ENCODE measurements at places on chromosomes 6 and 20. TPM values are rescaled to one million over a fixed set of nuclear protein-coding genes. Genes with fewer than 3 reads are reported as not detected.

GRCh38 chr6:156395276-156395675, 381.9 kb upstream of the ARID1B start:
- no peaks in the 10 kb centered on the region for H3K4me1 ChIP-seq
- no peak for DNase-seq
- H3K4me3 ChIP-seq: no peak overlapping the region
- H3K27ac ChIP-seq: no peak overlapping the region
- H3K27me3 ChIP-seq: no peaks in the 10 kb centered on the region

Gene PLCB4
- total RNA-seq: 15.0 TPM

DNA sequence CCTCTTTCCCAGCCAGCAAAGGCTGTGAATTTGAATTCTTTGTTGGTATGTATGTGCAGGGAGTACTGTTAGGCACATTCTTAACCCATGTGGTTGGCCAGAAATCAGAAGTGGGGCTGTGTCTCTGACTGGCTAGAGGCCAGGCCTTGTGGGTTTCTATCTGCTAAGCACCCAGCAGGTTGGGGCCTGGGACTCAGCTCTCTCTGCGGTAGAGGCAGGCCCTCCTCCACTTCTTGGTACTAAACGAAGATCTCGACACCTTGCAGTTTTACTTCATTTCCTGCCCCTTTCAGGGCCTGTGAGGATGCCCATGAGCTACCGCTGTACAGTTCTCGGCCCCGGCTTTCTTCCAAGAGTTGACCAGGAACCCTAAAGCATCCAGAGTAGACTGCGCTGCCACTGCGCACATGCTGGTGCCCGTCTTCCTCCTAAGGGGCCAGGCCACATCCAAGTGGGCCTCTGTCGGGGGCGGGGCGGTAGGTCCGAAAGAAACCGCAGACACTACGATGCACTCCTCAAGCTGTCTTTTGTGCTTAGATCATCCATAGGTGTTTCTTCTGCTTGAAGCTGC, 51.1 kb downstream of the TCP11 start:
- H3K27me3 ChIP-seq: no peaks in the 10 kb centered on the region
- H3K36me3 ChIP-seq: no peaks in the 10 kb centered on the region
- H3K27ac ChIP-seq: peak overlapping the region; percentile 57
- no peak overlapping the region for H3K4me3 ChIP-seq
- H3K4me1 ChIP-seq: peaks cover 50% of the 10 kb centered on the region

DNA sequence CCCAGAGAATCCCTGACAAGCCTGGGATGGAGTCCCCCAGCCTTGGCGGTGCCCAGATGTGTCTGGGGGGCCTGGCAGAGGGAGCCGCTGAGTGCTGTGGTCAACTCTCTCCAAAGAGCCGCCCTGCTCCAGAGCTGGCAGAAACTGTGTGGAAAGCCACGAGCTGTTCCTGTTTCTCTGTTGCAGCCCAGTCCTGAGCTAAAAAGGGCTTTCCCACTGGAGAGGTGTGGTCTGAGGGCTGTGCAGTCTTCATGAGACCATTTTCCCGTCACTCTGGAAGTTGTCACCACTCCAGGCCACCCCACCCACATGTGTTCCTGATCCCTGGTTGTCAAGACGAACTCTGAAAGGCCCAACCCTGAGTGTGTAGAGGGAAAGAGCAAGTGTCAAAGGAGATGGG, 99.7 kb upstream of the KCNK16 start:
- no peaks in the 10 kb centered on the region for H3K4me1 ChIP-seq
- DNase-seq: no peak

Gene CLPSL1
- total RNA-seq: not detected

DNA sequence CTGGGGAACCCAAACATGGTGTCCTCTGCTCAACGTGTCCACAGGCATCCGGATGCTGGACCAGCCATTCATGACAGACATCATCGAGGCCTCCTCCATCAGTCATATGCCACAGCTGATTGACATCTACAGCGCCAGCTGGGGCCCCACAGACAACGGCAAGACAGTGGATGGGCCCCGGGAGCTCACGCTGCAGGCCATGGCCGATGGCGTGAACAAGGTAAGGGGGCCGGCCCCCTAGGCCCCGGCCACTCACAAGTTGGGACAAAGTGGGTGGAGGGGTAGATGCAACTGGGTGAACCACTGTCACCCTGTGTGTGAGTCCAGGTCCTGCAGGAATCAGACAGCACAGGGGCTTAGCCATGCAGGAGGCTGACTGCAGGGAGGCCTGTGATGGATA, 94.5 kb downstream of the BFSP1 start:
- no peak for DNase-seq
- no peaks in the 10 kb centered on the region for H3K27me3 ChIP-seq
- no peaks in the 10 kb centered on the region for H3K36me3 ChIP-seq
- H3K4me1 ChIP-seq: no peaks in the 10 kb centered on the region
- no peak overlapping the region for H3K4me3 ChIP-seq

DNA sequence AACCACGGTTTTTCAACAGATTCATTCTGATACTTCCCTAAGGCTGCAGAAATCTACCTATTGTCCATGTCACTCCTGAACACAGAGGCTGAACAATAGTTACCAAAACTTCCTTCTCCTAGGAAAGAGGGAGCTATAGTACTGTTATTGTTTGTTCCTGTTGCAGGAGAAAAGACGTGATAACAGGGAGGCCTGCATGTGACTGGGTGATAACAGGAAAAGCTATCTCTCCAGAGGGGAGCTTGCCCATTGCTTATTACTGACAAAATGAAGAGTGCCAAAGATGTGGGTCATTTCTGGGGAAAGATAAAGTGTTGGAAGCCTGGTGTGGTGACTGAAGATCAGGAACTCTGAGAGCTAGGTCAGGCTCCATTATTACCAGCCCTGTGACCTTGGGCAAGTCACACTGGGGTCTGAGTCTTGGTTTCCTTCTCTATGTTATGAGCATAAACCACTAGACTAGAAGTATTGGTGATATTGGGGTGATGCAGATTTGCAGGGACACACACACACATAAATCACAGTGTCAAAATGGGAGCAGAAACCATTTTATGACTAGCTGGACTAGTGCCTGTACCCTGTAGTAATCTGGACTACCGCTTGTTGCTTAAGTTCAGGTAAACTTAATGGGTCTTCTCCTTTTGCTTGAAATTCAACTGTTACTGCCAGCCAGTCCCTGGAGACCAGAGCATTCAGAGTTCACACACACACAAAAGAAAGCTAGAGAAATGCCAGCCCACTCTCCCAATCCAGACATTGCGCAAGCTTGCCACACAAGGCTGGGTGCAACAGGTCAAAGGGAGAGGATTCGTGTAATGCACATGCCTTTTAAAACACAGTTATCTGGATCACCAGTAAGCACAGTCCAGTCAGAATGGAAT, 136.0 kb upstream of the CNR1 start:
- peak; percentile 6 for DNase-seq
- no peaks in the 10 kb centered on the region for H3K27me3 ChIP-seq
- H3K36me3 ChIP-seq: no peaks in the 10 kb centered on the region
- no peak overlapping the region for H3K27ac ChIP-seq
- no peaks in the 10 kb centered on the region for H3K4me1 ChIP-seq

- H3K27me3 ChIP-seq: no peaks in the 10 kb centered on the region
- H3K4me3 ChIP-seq: no peak overlapping the region
- H3K36me3 ChIP-seq: no peaks in the 10 kb centered on the region
- no peak overlapping the region for H3K27ac ChIP-seq
- no peak for DNase-seq
- no peaks in the 10 kb centered on the region for H3K4me1 ChIP-seq
These were observed 277.7 kb upstream of the RIMS1 start for GRCh38 chr6:71608646-71609045.

GRCh38 chr6:45075246-45075645, 252.9 kb upstream of the RUNX2 start:
- H3K4me3 ChIP-seq: no peak overlapping the region
- no peaks in the 10 kb centered on the region for H3K4me1 ChIP-seq
- peak overlapping the region; percentile 3 for H3K27ac ChIP-seq
- no peaks in the 10 kb centered on the region for H3K36me3 ChIP-seq
- H3K27me3 ChIP-seq: no peaks in the 10 kb centered on the region
- DNase-seq: no peak

Gene TNNC2
- 0.63 TPM for total RNA-seq

DNA sequence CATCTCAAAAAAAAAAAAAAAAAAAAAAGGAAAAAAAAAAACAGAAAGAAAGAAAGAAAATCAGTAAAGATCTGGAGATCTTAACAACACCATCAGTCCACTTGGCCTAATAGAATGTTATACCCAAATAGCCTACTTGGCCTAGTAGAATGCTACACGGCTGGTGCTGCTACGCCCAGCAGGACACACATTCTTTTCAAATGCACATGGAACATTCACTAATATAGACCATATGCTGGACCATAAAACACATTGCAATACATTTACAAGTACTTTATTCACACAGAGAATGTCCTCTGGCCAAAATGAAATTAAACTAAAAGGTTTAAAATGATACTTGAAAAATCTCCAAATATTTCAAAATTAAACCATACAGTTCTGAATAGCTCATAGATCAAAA, 80.0 kb upstream of the TNFAIP3 start:
- H3K27ac ChIP-seq: no peak overlapping the region
- H3K36me3 ChIP-seq: no peaks in the 10 kb centered on the region
- peaks cover 6% of the 10 kb centered on the region for H3K4me1 ChIP-seq
- no peak for DNase-seq
- H3K4me3 ChIP-seq: no peak overlapping the region

Gene CCM2L
- 0.80 TPM for total RNA-seq

- H3K27me3 ChIP-seq: no peaks in the 10 kb centered on the region
- DNase-seq: no peak
- H3K4me3 ChIP-seq: no peak overlapping the region
- peaks cover 24% of the 10 kb centered on the region for H3K4me1 ChIP-seq
- no peak overlapping the region for H3K27ac ChIP-seq
These were observed 37.3 kb downstream of the TRAM2 start for GRCh38 chr6:52539607-52540006.

Gene EYS
- total RNA-seq: 1.4 TPM

GRCh38 chr6:22447249-22448196, 121.8 kb upstream of the HDGFL1 start:
- H3K27ac ChIP-seq: peak overlapping the region; percentile 47
- H3K27me3 ChIP-seq: no peaks in the 10 kb centered on the region
- no peak for DNase-seq
- no peaks in the 10 kb centered on the region for H3K36me3 ChIP-seq
- peaks cover 23% of the 10 kb centered on the region for H3K4me1 ChIP-seq

Gene PNLDC1
- total RNA-seq: not detected

DNA sequence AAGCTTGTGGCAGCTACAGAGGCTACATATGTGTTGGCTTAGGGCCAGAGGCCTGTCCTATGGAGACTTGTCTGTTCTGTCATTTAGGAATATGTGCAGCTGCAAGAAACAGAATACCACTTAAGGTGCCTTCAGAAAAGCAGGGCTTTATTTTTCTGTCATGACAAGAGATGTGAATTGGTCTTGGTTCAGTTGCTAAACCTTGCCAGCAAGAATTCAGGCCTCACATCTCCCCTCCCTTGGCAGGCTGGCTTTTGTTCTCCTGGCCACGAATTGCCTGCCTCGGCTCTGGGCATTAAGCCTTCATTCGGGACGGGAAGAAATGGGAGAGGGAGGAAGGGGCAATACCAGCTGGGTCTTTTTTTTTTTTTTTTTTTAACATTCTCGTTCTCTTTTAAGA, 82.4 kb upstream of the TGM3 start:
- DNase-seq: no peak
- H3K36me3 ChIP-seq: no peaks in the 10 kb centered on the region
- H3K27me3 ChIP-seq: no peaks in the 10 kb centered on the region

DNA sequence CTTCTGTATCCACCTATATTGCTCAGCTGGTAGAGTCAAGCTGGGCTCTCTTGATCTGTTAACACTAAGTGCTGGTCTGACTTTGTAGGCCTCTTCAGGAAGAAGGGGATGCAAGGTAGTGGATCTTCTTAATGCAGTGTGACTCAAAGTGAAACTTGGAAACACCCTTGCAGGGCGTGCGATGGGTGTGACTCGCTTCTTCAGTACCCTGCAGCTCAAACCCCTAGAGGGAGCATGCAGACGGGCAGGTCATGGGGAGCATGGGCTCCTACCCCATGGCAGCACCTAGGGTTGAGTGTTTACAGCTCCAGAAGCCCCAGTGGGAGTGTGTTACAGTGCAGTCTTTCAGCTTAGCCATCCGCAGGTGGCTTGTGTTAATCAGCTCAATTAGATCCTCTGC, 757 bp upstream of the SAMD3 start:
- no peak for DNase-seq
- H3K4me1 ChIP-seq: no peaks in the 10 kb centered on the region
- no peak overlapping the region for H3K27ac ChIP-seq
- no peak overlapping the region for H3K4me3 ChIP-seq
- no peaks in the 10 kb centered on the region for H3K27me3 ChIP-seq

- DNase-seq: no peak
- H3K4me1 ChIP-seq: no peaks in the 10 kb centered on the region
- H3K36me3 ChIP-seq: no peaks in the 10 kb centered on the region
- no peak overlapping the region for H3K27ac ChIP-seq
- no peaks in the 10 kb centered on the region for H3K27me3 ChIP-seq
- H3K4me3 ChIP-seq: no peak overlapping the region
These were observed 33.2 kb upstream of the HBS1L start for GRCh38 chr6:135087803-135088202.

- H3K36me3 ChIP-seq: no peaks in the 10 kb centered on the region
- no peak overlapping the region for H3K4me3 ChIP-seq
- no peaks in the 10 kb centered on the region for H3K4me1 ChIP-seq
- no peak overlapping the region for H3K27ac ChIP-seq
These were observed 14.3 kb upstream of the ZC3H12D start for GRCh38 chr6:149499066-149499465.

GRCh38 chr20:63783970-63784369, 44.4 kb downstream of the SLC2A4RG start:
- H3K4me1 ChIP-seq: no peaks in the 10 kb centered on the region
- no peaks in the 10 kb centered on the region for H3K27me3 ChIP-seq
- no peak overlapping the region for H3K27ac ChIP-seq
- no peak for DNase-seq
- H3K36me3 ChIP-seq: no peaks in the 10 kb centered on the region

DNA sequence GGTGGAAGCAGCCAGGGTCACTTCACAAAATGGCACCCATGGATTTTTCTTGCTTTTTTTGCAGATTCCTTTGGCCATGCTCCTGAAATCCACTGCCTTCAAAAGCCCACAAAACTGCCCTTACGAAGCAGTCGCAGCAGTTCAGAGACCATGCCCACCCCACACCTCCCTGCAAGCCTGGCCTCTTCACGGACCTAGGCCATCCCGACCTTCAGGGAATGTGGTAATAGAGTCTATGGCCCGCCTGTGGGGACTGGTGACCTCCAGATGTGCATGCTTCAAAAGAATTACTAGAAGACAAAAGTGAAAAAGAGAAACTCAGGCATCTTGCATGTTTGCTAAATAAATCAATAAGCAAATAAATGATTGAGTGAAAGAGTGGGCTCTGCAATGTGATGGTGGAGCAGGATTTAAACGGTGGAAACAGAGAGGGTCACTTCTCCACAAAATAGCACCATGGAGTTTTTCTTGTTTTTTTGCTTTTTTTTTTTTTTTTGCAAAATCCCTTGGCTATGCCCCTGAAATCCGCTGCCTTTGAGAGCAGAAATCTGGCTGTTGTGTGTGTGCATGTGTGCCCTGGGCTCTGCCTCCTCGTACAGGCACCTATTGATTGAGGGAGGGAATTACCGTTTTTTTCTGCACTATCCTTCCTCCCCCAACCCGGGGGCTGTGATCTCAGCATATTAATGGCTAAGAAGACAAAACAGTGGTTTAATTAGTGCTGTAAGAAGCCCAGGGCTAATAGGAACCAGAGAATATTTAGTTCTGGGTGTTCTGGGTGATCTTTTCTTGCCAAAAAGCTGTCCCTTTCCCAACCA, 107.4 kb downstream of the PXDC1 start:
- H3K27me3 ChIP-seq: no peaks in the 10 kb centered on the region
- DNase-seq: no peak
- H3K27ac ChIP-seq: no peak overlapping the region
- no peaks in the 10 kb centered on the region for H3K4me1 ChIP-seq

GRCh38 chr20:63658749-63659187, 656 bp downstream of the RTEL1 start:
- no peaks in the 10 kb centered on the region for H3K27me3 ChIP-seq
- peak overlapping the region; percentile 75 for H3K4me3 ChIP-seq
- peak overlapping the region; percentile 34 for H3K27ac ChIP-seq
- peaks cover 7% of the 10 kb centered on the region for H3K4me1 ChIP-seq

Gene CARMIL1
- total RNA-seq: 40.6 TPM

All from hepatocyte (in vitro differentiated cells).